ENCODE measurements at places on chromosomes 5 and 9. TPM values are rescaled to one million over a fixed set of nuclear protein-coding genes. Genes with fewer than 3 reads are reported as not detected.

ANKS6 gene
- total RNA-seq: 23.9 TPM

CNTNAP3 gene
- 7.0 TPM for total RNA-seq

TLX3 gene
- total RNA-seq: 0.24 TPM

REXO4 gene
- 10.8 TPM for total RNA-seq

ORM2 gene
- not detected for total RNA-seq

TRIM14 gene
- total RNA-seq: 9.0 TPM

BHMT gene
- total RNA-seq: 0.24 TPM

PLPP7 gene
- total RNA-seq: not detected

ANKRD31 gene
- total RNA-seq: under 0.01 TPM

DTWD2 gene
- 7.5 TPM for total RNA-seq

ZNF454 gene
- total RNA-seq: 0.64 TPM

EDIL3 gene
- under 0.01 TPM for total RNA-seq

WDR70 gene
- 18.1 TPM for total RNA-seq

CNTFR gene
- total RNA-seq: not detected

AGXT2 gene
- total RNA-seq: not detected

FAM200C gene
- total RNA-seq: 2.6 TPM

C6 gene
- total RNA-seq: not detected

SLC6A3 gene
- not detected for total RNA-seq

TRIM52 gene
- total RNA-seq: 1.7 TPM

BTNL9 gene
- total RNA-seq: not detected

BRD3OS gene
- total RNA-seq: 7.9 TPM

FGF10 gene
- not detected for total RNA-seq

KCNIP1 gene
- total RNA-seq: not detected

DMRT3 gene
- total RNA-seq: not detected

ANKRD18B gene
- total RNA-seq: 16.6 TPM

HAVCR1 gene
- total RNA-seq: not detected

N4BP3 gene
- total RNA-seq: 4.8 TPM

EGFLAM gene
- not detected for total RNA-seq

CA9 gene
- total RNA-seq: 35.2 TPM

GARIN3 gene
- total RNA-seq: not detected

MSX2 gene
- not detected for total RNA-seq

UHRF2 gene
- total RNA-seq: 48.2 TPM

INSL4 gene
- not detected for total RNA-seq

PDGFRB gene
- under 0.01 TPM for total RNA-seq

CARD9 gene
- under 0.01 TPM for total RNA-seq

DMRT2 gene
- 1.1 TPM for total RNA-seq

DMRTA1 gene
- 3.4 TPM for total RNA-seq

ALDH7A1 gene
- total RNA-seq: 22.4 TPM

GBGT1 gene
- total RNA-seq: 1.3 TPM

FGF1 gene
- total RNA-seq: 0.21 TPM

LCN15 gene
- not detected for total RNA-seq

PCDHGA6 gene
- total RNA-seq: under 0.01 TPM

IER5L gene
- total RNA-seq: 28.7 TPM

WDR38 gene
- total RNA-seq: not detected

FBP2 gene
- not detected for total RNA-seq

NMUR2 gene
- total RNA-seq: not detected

ZNF883 gene
- 0.96 TPM for total RNA-seq

SPATA31E1 gene
- total RNA-seq: not detected

PCDHGA3 gene
- under 0.01 TPM for total RNA-seq
